ENCODE measurements at places on chromosomes 11 and 22.

- DNase-seq: no peak
Measured at GRCh38 chr11:116969694-116970093, 128.5 kb downstream of the SIK3 start.

GRCh38 chr22:50260434-50260800 lies 1.1 kb downstream of the MAPK12 start:
- DNase-seq: no peak

DNA sequence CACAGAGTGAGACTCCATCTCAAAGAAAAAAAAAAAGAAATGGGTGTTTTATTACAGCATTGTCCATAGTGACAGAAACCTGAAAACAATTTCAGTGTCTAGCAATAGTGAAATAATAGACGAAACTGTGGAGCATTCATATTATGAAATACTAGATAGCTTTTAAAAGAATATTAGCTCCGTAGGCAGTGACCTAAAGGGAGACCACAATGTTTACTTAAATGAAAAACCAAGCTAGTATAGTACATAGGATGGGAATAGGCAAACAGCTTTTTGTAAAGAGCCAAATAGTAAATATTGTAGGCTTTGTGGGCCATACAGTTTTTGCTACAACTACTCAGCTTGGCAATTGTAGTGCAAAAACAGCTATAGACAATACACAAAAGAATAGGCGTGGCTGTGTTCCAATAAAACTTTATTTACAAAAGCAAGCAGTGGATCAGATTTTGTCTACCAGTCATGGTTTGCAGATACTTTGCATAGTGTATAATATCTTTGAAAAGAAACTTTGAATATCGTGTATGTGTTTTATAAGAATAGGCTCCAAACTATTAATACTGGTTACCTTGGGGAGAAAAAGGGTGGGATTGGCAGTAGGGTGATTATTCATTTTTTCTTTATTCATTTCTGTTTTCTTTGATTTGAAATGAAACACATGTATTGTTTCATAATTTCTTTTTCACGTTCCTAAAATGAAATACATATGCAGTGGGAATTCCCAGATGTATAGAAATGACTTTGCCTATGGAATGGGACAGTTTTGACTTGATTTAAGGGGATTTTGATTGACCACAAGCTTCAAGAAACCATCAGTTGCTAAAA lies 50.7 kb downstream of the PRR5L start:
- DNase-seq: no peak

GRCh38 chr11:19258641-19259230 lies 18.0 kb upstream of the E2F8 start:
- no peak for DNase-seq

DNA sequence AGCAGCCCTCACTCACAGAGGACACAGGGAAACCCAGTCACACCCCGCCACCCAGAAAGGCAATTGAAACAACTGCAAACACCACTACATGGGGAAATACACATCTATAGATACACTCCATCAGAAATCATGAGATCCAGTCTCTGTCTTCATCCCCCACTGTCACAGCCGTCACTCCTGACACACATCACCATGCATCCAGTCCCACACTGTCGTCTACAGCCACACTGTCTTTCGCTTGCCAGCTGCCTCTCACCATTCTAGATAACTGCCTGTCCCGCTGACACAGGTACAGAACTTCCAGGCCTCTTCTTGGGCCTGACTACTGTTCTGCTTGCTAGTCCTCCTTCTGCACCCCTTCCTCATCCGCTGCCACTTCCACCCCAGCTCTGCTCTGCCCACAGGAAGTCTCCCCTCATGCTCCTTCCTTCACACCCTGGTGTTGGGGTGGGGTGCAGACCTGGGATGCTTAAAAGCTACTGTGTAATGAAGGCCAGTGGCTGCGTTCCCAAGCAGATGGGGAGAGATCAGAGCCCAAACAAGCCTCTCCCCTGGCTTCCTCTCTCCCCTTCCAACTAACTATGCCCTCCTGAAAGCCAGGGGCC lies 42.6 kb downstream of the SLC22A12 start:
- no peak for DNase-seq

All from nucleus accumbens (tissue), 56 donors.